ENCODE measurements at places on chromosomes 6 and 20. TPM values are rescaled to one million over a fixed set of nuclear protein-coding genes. Genes with fewer than 3 reads are reported as not detected.

- no peak for DNase-seq
Observed at GRCh38 chr20:63215101-63216040, 560 bp downstream of the YTHDF1 start.

The PHACTR1 gene
- total RNA-seq, result 17.0 TPM

- DNase-seq, result no peak
Observed at GRCh38 chr6:114064862-114065261, 93.9 kb upstream of the HDAC2 start.

DNA sequence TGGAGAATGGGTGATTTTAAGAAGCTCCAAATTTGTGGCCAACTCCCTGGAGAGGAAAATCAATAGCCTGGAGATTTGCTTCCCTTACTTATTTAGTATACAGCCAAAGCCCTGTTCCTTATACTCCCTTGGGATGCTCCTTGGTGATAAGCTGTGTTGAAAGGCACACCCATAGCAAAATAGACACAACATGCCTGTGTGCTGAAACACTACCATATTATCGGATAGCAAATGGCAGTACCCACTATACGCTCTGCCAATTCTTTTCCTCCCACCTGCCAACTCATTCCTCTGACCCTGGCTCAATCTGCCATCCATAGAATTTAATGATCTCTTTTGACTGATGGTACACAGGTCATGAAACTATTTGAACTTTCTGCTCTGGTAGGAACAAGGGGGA is 98.2 kb downstream of the CLIC5 start:
- no peak for DNase-seq

DNA sequence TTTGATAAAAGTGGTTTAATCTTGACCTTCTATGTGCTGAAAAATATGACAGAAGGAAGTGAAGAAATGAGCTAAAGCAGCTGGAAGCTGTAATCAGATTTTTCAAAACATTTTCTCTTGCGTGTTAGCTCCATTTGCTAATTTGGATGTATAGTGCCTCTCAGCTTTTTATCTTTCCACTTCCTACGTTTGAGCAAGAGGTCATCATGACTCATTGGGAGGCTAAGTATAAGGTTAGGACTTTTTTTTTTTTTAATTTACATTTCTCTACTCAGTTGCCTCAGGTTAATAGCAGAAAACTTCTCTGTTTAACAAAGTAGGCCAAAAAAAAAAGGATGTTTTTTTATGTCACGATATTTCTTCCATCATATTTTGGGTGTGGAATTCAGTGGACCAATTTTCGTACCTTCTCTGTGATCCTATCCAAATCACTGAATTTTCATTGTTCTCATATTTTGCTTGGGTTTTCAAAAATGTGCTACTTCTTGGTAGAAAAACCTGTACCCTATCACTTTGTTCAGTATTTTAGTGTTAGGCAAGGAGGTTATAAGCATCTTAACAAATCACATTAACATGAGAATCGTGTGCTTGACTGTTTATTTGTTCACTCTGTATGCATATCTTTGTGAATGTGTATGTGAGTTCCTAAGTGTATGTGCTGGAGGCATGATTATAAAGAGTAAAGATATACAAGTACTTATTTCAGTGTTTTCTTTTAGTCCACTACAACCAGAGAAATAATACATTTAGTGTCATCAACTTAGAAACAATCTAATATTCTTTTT is 1028.3 kb upstream of the EYS start:
- no peak for DNase-seq

The FKBP5 gene
- 22.9 TPM for total RNA-seq

GRCh38 chr6:56649053-56649769 is 6.5 kb upstream of the DST start:
- no peak for DNase-seq

DNA sequence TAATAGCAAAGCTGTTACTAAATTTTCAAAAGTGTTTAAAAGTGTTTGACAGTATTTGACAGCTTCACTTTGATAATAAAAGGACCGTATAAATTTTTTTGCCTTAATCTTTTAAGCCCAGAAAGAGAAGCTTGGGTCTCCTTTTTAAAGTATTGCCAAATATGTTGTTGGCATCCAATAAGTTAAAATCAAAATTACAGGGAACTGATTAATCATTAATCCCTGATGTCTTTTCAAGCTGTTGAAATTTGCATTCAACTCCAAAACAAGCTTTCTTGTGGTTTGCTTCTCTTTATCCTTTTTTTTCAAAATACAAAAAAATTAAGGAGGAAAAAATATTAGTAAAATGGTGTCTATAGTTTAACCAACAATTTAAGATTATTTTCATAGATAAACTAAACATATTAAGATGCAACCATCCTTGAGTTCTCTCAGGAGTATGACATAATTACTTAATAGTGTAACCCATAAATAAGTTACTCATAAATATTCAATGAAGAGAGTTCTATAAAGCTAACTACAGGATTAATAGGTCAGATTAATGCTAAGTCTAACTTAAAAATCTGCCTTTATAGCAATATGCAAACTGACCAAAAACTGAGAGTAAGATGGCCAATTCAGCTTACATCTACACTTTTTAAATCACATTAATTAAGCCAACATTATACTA is 27.0 kb upstream of the CALHM6 start:
- no peak for DNase-seq

DNA sequence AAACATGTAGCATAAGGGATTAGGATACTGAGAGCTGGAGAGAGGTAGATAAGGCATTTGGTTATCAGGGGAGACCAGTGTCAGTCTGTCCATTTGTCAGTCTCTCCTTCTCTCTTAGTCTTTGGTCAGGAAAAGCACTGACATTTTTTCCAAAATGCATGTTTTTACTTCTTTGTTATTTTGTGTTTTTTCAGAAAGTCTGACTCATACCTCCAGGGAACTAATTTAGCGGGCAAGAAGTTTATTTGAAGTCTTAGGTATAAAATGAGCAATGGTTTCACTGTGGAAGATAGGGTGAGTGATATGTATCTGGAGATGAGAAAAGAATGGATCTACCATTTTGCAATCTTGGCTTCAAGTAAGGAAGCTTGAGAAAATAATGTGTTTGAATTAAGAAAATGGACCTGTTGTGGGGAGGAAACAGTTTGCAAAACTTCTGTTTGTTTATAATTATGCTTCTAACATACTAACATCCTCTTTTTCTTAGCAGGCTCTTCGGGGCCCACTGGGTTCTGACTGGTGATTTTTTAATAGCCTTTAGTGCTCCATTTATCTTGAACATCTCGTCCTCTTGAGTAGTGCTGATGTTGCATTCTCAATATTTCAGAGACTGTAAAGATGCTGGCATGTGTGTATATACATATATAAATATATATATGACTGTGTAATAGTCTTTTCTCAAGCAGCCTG is 66.9 kb upstream of the FABP7 start:
- no peak for DNase-seq

The PIM1 gene
- total RNA-seq, result 10.6 TPM

GRCh38 chr6:116866281-116866871 is 10.7 kb upstream of the RFX6 start:
- no peak for DNase-seq

GRCh38 chr6:35475573-35475972 is 7.4 kb downstream of the RPL10A start:
- DNase-seq, result no peak

The PRRT1 gene
- total RNA-seq, result 0.70 TPM

DNA sequence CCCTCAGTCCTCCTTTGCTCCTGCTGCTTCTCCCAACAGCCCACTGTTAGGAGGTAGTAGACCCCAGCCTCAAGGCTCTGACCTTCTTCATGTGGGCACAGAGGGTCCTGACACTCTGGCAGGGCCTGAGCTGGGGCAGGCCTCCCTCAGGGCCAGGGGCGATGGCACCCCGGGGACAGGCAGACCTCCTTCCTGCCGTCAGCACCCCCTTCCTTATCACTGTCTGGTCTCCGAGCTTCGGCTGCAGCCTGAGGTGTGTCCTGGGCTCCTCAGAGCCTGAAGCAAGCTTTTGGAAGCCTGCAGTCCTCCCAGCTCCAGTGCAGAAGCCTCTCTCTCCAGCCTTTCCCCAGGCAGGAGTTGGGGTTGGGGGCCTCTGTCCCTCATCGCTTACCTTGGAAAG is 22.0 kb downstream of the SPDEF start:
- no peak for DNase-seq

DNA sequence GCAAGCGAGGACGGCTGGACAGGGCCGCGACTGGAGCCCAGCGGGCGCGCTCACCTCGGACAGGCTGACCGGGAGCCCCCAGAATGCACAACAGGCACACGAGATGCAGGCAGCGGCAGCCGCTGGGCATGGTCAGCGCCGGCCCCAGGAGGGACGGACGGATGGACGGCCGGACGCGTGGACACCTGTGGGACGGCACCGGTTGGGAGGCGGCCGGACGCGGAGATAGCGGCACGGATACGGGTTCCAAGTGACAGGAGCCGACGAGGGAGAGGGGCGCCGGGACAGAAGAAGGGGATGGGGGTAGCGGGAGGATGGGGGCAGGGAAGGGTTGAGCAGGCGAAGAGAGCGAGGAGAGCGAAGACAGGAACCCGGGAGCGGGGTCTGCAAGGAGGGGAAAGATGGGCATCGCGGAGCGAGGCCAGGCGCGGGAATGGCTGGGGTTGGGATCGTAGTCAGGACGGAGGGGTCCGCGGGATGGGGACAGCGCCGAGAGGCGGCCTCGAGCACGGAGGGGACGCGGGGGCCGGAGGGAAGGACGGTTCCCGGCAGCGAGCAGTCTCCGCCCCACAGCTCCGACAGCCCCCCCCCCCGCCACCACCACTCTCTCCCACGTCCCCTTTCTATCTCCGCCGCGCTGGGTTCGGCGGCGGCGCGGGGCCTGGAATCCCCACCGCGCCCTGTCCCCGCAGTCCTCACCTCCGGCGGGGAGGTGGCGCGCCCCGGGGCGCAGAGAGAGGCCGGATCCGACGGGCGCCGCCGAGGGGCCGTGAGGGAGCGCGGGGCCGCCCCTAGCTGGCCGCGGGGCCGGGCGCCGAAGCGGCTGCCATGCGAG is 435 bp downstream of the DLK2 start:
- DNase-seq, result no peak

The FOXC1 gene
- 7.9 TPM for total RNA-seq

The NMBR gene
- not detected for total RNA-seq

DNA sequence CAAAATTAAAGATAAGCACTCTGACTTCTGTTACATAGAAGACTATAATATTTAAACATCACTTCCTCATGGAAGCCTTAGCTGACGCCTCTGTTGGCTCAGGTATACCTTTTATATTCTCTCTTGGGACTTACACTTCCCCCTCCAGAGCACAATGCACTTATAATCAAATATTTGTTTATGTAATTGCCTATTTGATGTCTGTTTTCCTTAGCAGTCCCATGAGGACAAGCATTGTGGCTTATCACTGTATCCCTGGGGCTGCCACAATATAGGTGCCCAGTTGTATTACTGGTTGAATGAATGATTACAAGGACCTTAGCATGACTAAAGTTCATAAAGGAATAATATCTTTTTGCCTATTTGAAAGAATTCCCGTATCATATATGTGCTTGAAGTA is 186.7 kb upstream of the VGLL2 start:
- no peak for DNase-seq

GRCh38 chr20:32234135-32234808 is 26.6 kb downstream of the POFUT1 start:
- DNase-seq, result no peak

GRCh38 chr6:164130151-164130550 is 715.6 kb downstream of the QKI start:
- DNase-seq, result no peak

- no peak for DNase-seq
Observed at GRCh38 chr6:121597654-121598053, 162.2 kb downstream of the GJA1 start.

DNA sequence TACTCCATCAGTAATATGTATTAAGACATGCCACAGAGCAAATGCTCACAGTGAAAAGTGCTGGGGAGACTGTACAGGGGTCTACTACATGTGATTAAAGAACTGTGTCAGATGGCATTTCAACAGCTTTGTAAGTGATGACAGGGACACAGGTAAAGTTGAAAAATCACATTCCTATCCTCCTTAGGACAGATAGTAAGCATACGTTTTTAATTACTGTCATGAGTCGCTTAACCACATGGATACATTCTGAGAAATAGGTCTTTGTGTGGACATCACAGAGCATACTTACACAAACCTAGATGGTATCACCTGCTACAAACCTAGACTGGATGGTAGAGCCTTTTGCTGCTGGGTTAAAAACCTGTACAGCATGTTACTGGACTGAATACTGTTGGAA is 645.8 kb upstream of the AGPAT4 start:
- no peak for DNase-seq

- no peak for DNase-seq
Observed at GRCh38 chr6:137870308-137870644, 3.2 kb downstream of the TNFAIP3 start.

The EPPIN gene
- not detected for total RNA-seq

- no peak for DNase-seq
Observed at GRCh38 chr20:56630086-56630493, 984 bp downstream of the TFAP2C start.

The TBC1D20 gene
- 27.8 TPM for total RNA-seq

The MYLK4 gene
- 0.35 TPM for total RNA-seq

DNA sequence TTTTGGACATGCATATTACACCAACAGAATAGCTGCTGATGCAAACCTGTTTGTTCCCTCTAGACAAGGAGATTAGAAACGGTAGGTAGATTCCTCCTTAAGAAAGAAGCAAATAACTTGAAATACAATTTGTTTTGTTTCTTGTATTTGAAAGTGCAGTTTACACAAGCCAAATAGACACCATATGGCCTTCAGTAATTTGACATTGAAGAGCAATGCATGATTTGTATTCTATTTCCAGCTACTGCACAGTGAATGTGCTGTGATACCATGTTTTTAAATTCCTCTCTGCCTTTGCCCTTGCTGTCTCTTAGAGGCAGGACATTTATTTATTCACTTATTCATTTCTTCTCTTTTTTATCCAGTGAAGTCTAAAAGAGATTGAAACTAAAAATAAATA is 31.9 kb upstream of the ANKEF1 start:
- no peak for DNase-seq

DNA sequence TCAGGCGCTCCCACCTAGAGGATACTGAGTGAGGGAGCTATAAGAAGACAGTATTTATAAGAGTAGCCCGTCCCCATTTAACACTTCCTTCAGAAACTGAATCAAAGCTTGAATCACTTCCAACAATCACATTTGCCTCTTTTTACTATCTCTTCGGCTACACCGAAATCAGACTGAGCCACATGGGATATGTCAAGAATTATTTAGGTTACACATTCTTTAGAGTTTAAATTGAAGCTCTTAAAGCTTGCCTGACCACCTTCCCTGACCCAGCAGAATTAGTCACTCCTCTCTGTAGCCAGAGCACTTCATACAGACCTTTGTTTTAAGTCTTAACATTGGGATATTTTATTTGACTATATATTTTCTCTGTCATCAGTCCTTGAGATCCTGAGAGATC is 163.7 kb downstream of the MAFB start:
- no peak for DNase-seq

The BMP7 gene
- 3.6 TPM for total RNA-seq

The EFCAB8 gene
- total RNA-seq, result not detected
